ENCODE measurements at places on chromosomes 1 and 21. TPM values are rescaled to one million over a fixed set of nuclear protein-coding genes. Genes with fewer than 3 reads are reported as not detected.

DNA sequence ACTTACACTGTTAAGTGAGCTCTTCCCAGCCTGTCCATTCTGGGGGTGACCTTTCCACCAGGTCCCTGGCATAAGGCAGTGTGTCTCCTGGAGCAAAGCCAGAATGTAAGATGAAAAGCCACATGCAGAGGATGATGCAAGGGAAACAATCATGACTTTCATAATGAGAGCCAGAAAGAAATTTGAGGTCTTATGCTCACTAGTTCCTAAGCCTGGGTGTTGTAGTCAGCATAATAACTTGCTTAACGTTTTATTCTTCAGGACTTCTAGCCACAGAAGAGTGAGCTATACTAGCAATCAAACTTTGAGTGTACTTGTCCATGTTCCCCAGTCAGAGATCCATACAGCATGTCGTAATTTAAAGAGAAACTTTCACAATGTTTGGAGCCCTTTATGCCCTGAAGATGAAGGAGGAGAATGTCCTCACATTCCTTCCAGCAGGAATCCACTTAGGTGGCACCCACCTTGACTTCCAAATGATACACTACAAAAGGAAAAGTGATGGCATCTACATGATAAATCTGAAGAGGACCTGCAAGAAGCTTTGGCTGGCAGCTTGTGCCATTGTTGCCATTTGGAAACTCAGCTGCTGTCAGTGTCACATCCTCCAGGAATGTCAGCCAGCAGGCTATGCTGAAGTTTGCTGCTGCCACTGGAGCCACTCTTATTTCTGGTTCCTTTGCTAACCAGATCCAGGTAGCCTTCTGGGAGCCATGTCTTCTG, 60.5 kb upstream of the FOXD3 start:
- H3K36me3 ChIP-seq, result no peaks in the 10 kb centered on the region
- DNase-seq, result no peak
- no peaks in the 10 kb centered on the region for H3K27me3 ChIP-seq

GRCh38 chr1:247297263-247298123, 34.2 kb downstream of the ZNF496 start:
- H3K27me3 ChIP-seq, result no peaks in the 10 kb centered on the region
- DNase-seq, result peak; percentile 50
- no peak overlapping the region for H3K4me3 ChIP-seq
- H3K36me3 ChIP-seq, result peaks cover 46% of the 10 kb centered on the region

DNA sequence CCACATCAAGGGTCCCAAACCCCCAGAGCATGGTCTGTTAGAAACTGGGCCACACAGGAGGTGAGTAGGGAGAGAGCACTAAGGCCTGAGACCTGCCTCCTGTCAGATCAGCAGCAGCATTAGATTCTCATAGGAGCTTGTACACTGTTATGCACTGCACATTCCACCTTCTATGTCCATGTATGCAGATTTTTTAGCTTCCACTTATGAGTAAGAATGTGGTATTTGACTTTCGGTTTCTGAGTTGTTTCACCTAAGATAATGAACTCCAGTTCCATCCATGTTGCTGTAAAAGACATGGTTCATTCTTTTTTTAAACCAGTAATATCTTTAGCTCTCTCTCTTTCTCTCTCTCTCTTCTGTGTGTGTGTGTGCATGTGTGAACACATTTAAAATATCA, 663 bp upstream of the GBP6 start:
- DNase-seq, result no peak
- H3K27ac ChIP-seq, result no peak overlapping the region
- H3K4me1 ChIP-seq, result no peaks in the 10 kb centered on the region
- no peak overlapping the region for H3K4me3 ChIP-seq

DNA sequence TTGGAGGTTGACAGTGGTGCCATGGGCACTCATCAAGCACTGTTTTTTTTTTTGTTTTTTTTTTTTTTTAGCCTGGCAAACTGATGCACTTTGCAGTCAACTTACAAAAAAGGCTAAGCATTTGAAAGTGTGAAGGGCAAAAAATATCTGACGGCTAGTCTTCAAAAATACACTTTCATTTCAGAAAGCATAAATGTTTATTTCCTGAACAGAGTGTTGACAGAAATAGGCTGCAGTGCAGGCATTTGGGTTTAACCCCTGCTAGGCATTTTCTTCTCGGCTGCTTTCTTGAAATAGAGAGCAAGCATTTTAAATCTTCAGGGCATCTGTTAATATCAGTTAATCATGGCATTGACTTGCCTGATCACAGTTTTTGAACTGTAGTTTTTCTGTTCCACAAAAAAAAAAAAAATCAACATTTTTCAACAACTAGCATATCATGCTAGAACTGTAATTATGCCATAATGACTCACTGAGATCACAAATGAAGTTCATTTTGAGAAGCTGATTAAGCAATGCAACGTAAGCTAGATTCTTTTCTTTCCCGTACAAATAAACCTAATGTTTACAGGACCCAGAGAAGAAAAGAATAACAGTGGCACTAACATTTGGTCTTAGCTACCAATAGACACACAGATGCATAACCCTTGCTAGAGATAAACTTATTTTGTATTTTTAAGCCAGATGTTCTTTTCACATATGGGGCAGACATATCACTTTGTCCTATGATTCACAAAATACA, 100.4 kb upstream of the USH2A start:
- no peaks in the 10 kb centered on the region for H3K4me1 ChIP-seq
- DNase-seq, result no peak
- no peaks in the 10 kb centered on the region for H3K36me3 ChIP-seq
- no peaks in the 10 kb centered on the region for H3K27me3 ChIP-seq
- no peak overlapping the region for H3K27ac ChIP-seq

CBS gene
- total RNA-seq, result 287 TPM

RORC gene
- not detected for total RNA-seq

CD84 gene
- total RNA-seq, result not detected
